Fibroblast of skin of right quadriceps (primary cell): ENCODE measurements at places on chromosomes 11 and 22.

DNA sequence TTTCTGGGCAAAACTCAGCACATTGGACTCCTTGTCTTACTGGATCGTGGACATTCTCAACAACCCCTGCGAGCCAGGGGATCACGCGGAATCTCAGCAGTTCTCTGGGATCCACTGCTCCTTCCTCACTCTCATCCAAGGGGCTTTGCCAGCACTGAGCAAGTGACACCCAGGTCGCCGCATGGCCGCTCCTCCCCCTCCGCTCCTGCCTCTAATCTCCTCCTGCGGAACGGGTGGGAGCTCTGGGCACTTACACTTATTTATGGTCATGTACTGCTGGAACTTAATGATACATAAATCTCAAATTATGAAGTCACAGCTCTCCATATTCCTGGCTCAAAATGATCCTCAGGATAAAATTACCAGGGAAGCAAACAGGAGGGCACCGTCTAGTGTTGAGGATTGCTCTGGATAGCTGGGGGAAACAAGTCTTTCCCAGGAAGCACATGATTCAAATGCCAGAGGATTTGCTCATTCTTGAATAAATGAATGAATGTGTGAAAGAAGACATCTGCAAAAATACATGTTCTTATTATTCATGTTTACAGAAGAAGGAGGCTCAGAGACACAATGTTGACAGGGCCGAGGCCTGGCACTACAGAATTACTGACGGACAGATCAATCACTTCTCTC is 1077.3 kb downstream of the TBC1D22A start:
- peak; percentile 70 for DNase-seq

- DNase-seq = peak; percentile 10
Observed at GRCh38 chr22:27905653-27906052, 13.4 kb downstream of the PITPNB start.

DNA sequence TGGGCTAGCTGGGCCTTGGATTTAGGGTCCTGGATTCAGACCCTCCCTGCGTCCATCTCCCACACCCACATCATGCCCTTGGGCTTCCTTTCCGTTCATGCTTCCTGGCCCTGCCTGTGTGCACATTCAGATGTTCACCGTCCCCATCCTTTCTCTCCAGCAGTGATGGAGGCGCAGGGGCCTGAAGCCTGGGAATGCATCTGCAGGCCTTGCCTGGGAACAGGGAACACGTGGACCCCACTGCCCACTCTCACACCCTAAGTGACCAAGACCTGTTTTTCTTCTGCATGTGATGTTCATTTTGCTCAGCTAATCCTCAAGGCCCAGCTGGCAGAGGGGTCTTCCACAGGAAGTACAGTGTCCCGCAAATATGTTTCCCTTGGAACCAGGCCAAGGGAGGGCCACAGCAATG is 91.6 kb upstream of the PARVA start:
- DNase-seq = no peak

- peak; percentile 78 for DNase-seq
Observed at GRCh38 chr11:29333993-29334775, 682.6 kb downstream of the KCNA4 start.

- no peak for DNase-seq
Observed at GRCh38 chr11:133901316-133901715, 55.5 kb downstream of the IGSF9B start.

GRCh38 chr11:98137437-98137836 is 883.3 kb upstream of the CNTN5 start:
- no peak for DNase-seq

- no peak for DNase-seq
Observed at GRCh38 chr11:109785198-109785597, 308.0 kb upstream of the ZC3H12C start.

DNA sequence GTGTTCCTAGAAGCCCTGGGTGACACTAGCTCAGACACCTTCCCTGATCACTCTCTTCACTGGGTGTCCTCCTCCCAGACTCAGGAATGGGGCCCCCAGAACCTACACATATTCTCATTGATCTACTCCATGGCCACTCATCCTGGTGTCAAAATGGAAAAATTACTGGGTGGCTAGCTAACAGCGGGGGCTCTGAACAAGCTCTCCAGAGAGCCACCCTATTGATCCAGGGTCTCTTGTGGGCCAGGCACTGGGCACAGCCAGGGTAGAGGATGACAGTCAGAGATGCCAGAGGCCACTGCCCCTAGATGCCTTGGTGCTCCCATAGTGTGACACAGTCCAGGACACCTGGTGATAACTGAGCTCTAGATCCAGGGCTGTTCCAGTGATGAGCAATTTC is 393.1 kb downstream of the SOX6 start:
- no peak for DNase-seq

DNA sequence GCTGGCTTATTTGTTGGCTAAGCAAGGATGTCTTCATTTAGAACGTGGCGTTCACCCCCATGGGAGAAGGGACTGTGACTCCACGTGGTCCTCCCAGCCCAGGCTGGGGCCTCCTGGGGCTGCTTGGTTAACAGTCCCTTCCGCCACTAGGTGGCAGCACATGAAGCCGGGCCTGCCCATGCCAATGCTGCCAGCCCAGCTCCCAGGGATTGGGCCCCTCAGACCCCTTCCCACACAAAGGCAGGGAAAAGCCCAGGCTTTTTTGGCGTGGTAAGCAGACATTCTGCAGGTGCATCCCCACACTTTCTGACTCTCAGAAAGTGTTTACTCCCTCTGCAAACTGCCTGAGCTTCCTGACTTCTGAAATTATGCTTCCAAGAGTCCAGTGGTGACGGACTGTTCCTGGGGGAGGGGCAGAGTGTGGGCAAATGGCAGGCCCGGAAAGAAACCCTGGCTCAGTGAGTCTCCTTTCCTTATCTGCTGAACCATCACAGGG is 3.1 kb downstream of the CBX6 start:
- peak; percentile 64 for DNase-seq

GRCh38 chr11:15704064-15704463 is 589.3 kb downstream of the INSC start:
- no peak for DNase-seq

DNA sequence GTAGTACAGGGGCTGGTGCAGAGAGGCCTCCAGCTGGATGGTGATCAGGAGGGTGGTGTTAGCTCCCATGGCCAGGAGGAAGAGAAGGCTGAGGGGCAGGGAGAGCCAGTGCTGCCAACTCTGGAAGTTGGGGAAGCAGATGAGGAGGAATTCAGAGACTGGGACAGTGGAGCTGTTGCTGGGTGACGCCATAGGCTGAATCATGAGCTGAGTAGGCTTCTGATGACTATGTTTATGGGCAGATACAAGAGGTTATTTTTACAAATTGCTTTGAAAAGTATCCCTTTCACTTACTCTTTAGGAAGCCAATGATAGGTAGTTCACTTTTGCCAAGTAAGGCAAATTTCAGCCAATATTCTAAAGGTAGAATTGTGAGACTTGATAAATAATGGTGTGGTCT is 3.1 kb downstream of the OR56A1 start:
- no peak for DNase-seq

GRCh38 chr11:128498721-128499245 is 88.6 kb downstream of the ETS1 start:
- peak; percentile 65 for DNase-seq

- DNase-seq = peak; percentile 100
Observed at GRCh38 chr11:57778318-57779037, 16.9 kb downstream of the CTNND1 start.

DNA sequence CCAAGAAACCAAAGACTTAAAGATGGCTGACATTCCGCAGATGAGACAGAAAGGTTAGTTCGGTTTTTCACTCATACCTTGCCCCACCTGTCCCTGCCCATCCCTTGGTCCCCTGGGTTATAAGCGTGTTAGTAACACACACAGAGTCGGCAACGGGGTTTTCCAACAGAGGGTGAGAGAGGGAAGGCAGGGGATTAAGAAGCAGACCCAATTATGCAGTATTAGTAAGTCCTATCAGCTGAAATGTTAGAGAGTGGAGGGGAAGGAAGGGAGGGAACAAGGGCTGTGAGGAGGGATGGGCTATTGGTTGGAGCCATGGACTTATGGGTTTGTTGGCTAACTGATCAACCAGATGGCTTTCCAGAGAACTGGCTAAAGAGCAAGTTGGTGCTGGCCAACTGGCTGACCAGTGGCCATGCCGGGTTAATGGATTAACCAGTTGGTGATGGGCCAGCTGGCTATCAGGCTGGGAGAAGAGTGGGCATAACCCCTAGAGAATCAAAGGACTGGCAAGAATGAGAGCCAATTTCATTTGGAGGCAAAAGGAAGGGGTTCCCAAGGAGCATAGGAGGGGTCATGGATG is 45.5 kb downstream of the NRXN2 start:
- DNase-seq = no peak

DNA sequence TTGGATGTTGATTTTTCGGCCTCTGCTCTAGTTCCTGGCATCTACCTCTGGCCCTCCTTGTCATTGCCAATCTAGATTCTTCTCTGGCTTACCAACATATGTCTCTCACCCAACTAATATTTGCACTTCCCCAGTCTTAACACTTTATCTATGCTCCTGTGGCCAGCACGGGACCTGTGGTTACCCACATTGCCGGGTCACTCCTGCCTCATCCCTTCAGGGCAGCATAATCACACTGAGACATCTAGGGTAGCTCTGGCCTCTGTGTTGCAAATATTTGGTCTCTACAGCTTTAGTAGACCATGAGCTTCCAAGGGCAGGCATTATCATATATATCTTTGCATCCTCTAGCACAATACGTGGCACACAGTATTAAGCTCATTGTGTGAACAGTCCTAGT is 182.0 kb upstream of the ARHGAP20 start:
- no peak for DNase-seq

DNA sequence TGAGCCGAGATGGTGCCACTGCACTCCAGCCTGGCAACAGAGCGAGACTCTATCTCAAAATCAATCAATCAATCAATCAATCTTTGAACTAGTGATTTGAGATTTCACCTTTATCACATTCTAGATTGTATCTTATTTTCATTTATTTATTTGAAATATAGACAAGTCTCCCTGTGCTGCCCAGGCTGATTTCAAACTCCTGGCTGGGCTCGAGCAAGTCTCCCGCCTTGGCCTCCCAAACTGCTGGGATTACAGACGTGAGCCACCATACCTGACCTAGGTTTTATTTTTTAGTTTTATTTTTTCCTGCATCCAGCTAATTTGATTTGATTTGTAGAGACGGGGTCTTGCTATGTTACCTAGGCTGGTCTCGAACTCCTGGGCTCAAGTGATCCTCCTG is 17.1 kb downstream of the F2 start:
- no peak for DNase-seq

GRCh38 chr11:35066783-35067423 is 72.1 kb upstream of the CD44 start:
- no peak for DNase-seq

- DNase-seq = no peak
Observed at GRCh38 chr11:122755409-122755808, 82.9 kb upstream of the CRTAM start.

DNA sequence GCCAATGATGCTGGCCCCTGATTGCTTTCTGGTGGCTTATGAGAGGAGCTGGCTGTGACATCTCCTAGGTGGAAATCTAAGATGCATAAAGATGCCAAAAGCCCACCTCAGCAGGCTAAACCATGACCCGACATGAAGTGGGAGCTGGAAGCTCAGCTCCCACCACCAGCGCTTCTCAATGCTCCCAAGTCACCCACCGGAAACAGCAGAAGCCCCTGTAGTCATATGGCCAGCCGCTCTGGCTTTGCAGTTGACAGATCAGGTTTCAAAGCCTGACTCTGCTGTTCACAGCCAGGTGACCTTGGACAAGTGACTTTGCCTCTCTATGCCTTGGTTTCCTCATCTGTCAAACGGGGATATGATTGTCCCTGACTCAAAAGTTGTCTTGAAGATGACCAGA is 29.1 kb upstream of the ANO1 start:
- DNase-seq = no peak

DNA sequence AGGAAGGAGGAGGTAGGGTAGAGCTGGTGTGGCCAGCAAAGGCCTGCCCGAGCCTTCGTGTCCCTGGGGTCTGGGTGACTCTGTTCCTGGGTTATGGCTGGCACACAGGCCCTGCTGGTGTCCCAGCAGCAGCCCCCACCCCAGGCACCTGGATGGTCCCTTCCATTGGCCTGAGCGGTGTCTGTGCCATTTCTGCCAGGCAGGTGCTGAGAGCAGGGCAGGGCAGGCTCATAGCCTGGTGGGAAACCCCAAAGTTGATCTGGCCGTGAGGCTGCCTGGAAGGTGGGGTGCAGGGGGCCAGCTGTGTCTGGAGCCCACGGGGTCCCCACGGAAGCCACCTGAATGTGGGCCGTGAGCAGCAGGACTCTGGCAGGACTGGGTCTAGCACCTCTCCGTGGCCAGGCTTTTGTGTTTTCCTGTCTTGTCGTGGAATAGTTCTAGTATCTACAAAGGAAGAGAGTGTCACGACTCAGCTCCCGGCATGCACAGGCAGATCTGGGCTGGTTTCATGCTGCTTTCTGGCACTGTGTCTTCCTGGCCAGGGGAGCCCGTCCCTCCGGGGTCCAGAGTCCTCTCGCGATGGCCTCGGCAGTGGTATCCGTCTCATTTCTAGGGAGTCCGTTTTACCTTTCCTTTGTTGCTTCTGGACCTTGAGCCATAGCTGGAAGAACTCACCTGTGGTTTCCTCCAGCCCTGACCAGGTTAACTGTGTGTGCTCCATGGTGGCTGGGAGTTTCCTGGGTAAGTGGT is 83.7 kb downstream of the KCNQ1 start:
- no peak for DNase-seq

DNA sequence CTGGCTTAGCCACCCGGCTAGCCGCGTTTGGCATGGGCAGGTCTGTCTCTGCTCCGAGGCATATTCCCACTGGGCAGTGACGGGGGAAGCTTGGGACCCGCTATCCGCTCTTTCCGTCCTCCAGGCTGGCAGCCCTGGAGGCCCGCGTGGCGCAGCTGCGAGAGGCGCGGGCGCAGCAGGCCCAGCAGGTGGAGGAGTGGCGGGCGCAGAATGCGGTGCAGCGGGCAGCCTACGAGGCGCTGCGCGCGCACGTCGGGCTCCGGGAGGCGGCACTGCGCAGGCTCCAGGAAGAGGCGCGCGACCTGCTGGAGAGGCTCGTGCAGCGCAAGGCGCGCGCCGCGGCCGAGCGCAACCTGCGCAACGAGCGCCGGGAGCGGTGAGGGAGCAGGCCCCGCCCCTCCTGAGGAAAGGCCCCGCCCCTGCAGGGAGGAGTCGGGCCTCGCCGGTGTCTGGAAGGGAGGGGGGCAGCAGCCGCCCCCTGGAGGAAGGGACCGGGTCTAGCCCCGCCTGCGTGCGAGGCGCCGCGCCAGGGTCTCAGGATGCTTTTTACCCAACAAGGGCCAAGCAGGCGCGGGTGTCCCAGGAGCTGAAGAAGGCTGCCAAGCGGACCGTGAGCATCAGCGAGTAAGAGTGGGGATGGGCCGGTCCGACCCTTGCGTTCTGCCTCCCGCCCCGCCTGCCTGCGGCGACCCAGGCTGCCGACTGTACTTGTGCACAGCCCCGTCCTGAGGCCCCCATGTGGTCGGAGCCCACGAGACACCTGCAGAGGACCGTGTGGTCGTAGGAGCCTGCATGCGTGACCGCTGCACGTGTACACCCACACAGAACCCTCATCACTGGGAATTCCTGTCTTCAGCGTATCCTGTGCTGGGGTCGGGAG is 7.9 kb downstream of the ATG16L2 start:
- DNase-seq = peak; percentile 86

- no peak for DNase-seq
Observed at GRCh38 chr22:20256551-20257211, 11.4 kb downstream of the RTN4R start.
